ENCODE measurements at places on chromosomes 16 and 17.

- DNase-seq: no peak
Observed at GRCh38 chr17:17366941-17367875, 64.0 kb downstream of the NT5M start.

GRCh38 chr16:80695020-80695419 lies 109.4 kb downstream of the CDYL2 start:
- no peak for DNase-seq

GRCh38 chr17:82603981-82604448 lies 44.2 kb downstream of the WDR45B start:
- no peak for DNase-seq

- no peak for DNase-seq
Observed at GRCh38 chr17:41325126-41325525, 9.6 kb upstream of the KRTAP17-1 start.

GRCh38 chr16:68257251-68257905 lies 6.9 kb upstream of the SLC7A6 start:
- DNase-seq: no peak

DNA sequence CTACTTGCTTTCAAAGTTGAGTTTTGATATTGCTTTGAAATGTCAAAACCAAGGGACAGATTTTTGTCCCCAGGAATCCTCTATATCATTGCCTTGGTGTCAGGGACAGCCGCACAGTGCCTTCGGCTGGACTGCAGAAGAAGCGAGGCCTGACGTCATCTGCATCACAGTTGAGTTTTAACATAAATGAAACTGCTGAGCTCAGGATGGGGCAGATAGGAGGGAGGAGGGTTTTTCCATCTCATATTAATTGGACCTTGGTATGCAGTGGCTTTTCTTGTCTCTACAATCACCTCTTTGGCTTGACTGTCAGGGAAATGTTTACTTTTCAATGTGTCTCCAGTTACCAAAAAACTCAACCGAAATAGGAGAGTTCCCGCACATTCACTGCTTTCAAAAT lies 111.3 kb downstream of the AATF start:
- no peak for DNase-seq

DNA sequence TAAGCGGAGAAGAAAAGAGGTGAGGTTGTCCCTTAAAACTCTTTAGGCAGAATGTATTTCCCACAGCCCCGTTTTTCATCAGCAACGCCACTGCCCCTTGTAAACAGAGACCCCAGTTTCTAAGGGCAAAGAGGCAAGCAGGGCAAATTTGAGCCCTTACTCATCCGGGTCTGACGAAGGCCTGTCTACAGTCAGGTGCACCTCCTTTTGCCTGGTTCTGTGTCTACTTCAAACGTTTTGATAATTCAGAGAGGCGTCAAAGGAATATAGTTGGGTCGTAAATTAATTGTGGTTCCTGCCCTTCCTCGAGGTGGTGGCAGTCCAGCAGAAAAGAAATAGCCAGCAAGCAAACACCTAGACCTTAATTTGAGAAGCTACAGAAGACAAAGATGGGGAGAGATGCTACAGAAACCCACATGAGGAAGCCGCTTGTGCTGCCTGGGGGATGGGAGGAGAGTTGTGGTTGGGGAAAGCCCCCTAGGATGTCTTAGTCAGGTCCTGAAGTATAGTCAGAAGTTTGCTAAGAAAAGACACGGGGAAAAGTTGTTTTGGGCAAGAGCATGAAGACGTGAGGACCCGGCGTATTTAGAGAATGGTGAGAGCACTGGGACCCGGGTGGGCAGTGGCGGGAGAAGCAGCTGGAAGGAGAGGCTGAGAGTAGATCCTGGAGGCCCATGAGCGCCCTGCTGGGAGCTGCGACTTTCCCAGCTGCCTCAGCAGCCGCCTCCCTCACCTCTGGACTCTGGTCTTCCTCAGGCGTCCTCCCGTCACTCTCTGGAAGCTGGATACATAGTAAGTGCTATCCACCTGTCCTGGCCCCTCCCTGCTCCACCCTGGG lies 2.4 kb downstream of the FBRS start:
- DNase-seq: no peak

DNA sequence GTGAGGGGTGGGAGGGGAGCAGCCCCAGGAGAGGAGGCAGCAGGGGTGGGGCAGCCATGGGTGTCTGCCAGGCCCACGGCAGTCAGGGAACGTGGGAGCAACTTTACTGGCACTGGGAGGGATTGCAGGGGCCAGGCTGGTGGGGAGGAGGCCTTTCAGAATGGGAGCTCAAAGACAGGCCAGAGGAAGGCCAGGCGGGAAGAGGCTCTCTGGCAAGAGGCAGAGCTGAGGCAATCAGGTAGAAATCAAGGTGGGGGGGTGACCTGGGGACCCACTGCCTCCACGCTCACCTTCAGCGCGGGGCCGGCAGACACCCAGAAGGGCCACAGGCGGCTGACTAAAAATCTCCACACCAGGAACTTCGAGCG lies 11.9 kb upstream of the GSE1 start:
- DNase-seq: no peak

- DNase-seq: no peak
Observed at GRCh38 chr16:50842013-50842505, 100.2 kb downstream of the CYLD start.

- no peak for DNase-seq
Observed at GRCh38 chr17:78249818-78250806, 18.7 kb downstream of the TMEM235 start.

- DNase-seq: no peak
Observed at GRCh38 chr17:39231091-39231561, 5.4 kb upstream of the STAC2 start.

GRCh38 chr17:49995055-49995738 lies at the start of gene DLX3:
Gene DLX3, minus strand, starts transcription at chr17:49995224. Its CDS starts 226 bp downstream, at chr17:49994998.
- DNase-seq: no peak

- DNase-seq: no peak
Observed at GRCh38 chr17:81020767-81021497, 14.0 kb upstream of the BAIAP2 start.

GRCh38 chr17:44663095-44663494 lies 6.8 kb downstream of the MEIOC start:
- DNase-seq: no peak

GRCh38 chr17:40699853-40700252 lies 3.7 kb downstream of the KRT24 start:
- no peak for DNase-seq

DNA sequence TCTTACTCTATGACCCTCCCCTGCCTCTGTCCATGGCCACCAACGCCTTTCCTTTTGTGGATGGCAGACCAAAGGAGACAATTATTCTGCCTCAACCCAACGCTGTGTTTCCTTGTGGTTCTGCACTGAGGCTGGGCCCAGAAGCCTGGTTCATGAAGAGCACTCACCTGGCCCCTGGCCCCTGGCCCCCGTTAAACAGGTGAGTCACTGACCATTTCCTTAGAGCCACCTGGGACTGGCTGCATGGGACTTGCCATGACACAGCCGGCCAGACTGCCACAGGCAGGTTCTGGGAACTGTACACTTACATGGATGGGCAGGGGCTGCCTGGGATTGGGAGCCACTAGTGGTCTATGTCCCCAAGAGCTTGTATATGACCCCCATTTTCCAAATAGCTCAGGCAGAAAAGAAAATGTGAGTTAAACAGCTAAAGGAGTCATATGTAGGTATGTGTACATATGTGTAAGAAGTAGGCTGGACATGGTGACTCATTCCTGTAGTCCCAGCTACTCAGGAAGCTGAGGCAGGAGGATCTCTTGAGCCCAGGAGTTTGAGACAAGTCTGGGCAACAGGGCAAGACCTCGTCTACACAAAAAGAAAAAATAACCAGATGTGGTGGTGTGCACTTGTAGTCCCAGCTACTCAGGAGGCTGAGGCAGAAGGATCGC lies 181.9 kb upstream of the CACNG5 start:
- no peak for DNase-seq

GRCh38 chr17:79845601-79845949 lies 6.3 kb upstream of the CBX4 start:
- no peak for DNase-seq

- no peak for DNase-seq
Observed at GRCh38 chr16:5454349-5454748, 356.8 kb upstream of the EEF2KMT start.

- DNase-seq: no peak
Observed at GRCh38 chr17:1961189-1961588, 63.9 kb downstream of the RTN4RL1 start.

DNA sequence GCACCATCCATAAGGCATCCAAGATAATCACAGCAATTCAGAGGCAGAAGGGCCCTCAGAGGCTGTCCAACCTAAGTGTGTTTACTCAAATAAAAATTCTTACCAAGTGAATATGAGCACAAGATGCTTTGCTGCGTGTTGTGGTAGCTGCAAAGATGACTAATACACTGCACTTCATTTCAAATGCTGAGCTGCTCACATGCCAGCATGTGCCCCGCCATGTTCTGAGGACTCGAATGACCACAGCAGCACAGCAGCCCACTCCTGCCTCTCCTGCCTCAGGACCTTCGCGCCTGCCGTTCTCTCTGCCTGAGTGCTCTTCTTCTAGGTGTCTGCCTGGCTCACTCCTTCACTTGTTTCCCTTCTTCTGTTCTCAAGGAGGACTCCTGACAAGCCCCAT lies 19.0 kb downstream of the PIK3R5 start:
- no peak for DNase-seq

DNA sequence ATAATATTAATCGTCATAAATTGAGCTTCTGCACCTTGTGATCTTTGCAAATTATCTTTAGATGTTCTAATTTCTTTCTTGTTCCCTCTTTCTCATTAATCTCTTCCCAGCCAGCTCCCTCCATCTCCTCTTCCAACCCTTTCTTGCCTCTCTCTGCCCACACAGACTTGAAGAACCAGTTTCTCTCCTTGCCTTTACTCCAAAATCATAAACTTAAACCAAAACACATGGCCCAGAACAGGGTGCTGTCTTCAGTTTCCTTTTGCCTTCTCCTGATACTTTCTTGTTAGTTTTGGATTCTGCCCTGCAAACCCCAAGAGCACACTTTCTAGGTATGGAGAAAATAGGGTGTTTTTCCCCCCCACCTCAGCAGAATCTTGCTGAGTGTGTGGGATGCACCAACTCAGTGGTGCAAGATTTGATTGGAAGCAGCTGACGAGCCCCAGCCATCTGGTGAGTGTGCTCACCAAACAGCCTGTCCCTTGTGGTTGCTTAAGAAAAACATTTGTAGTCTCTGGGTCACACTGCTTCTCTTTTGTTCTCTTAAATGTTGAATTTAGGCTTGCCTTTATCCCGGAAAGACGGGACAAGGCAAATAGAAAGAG lies 175.8 kb upstream of the MAF start:
- no peak for DNase-seq

- DNase-seq: no peak
Observed at GRCh38 chr17:53391197-53391596, 431.5 kb upstream of the KIF2B start.

GRCh38 chr17:29615492-29616299 lies 7.0 kb downstream of the CORO6 start:
- DNase-seq: peak; percentile 94

GRCh38 chr17:9844153-9844552 lies 18.4 kb downstream of the GLP2R start:
- DNase-seq: no peak

Measured in suprapubic skin (tissue), 4 donors.